Activated CD8-positive, alpha-beta T cell treated with anti-CD3 and anti-CD28 coated beads, Interleukin-2, amount 10 ng/mL, durations not matched to agents 7 days and 5 days (primary cell): ENCODE measurements at places on chromosomes 7 and 10. TPM values are rescaled to one million over a fixed set of nuclear protein-coding genes. Genes with fewer than 3 reads are reported as not detected.

The ZCCHC24 gene
- 1.8 TPM for total RNA-seq

The PDGFA gene
- total RNA-seq = 0.50 TPM

The TMEM178B gene
- total RNA-seq = 0.05 TPM

The CDHR1 gene
- 0.26 TPM for total RNA-seq

The ABCB1 gene
- total RNA-seq = 4.8 TPM

GRCh38 chr10:131722525-131723264 is 178.1 kb upstream of the PPP2R2D start:
- peaks cover 2% of the 10 kb centered on the region for H3K27me3 ChIP-seq
- H3K4me1 ChIP-seq = no peaks in the 10 kb centered on the region
- DNase-seq = no peak
- no peak overlapping the region for H3K27ac ChIP-seq
- H3K36me3 ChIP-seq = no peaks in the 10 kb centered on the region
- H3K4me3 ChIP-seq = no peak overlapping the region

GRCh38 chr7:16369855-16370254 is 51.5 kb downstream of the CRPPA start:
- H3K27ac ChIP-seq = no peak overlapping the region
- no peaks in the 10 kb centered on the region for H3K27me3 ChIP-seq
- H3K36me3 ChIP-seq = no peaks in the 10 kb centered on the region
- no peaks in the 10 kb centered on the region for H3K4me1 ChIP-seq
- H3K4me3 ChIP-seq = no peak overlapping the region
- no peak for DNase-seq

- peaks cover 2% of the 10 kb centered on the region for H3K27me3 ChIP-seq
- H3K4me3 ChIP-seq = no peak overlapping the region
- no peak for DNase-seq
- H3K4me1 ChIP-seq = no peaks in the 10 kb centered on the region
- H3K27ac ChIP-seq = no peak overlapping the region
- no peaks in the 10 kb centered on the region for H3K36me3 ChIP-seq
Observed at GRCh38 chr7:1385086-1385808, 74.0 kb downstream of the MICALL2 start.

GRCh38 chr10:33653584-33654367 is 319.3 kb upstream of the NRP1 start:
- H3K4me1 ChIP-seq = no peaks in the 10 kb centered on the region
- H3K27me3 ChIP-seq = no peaks in the 10 kb centered on the region
- no peak overlapping the region for H3K27ac ChIP-seq
- no peak for DNase-seq
- no peak overlapping the region for H3K4me3 ChIP-seq
- H3K36me3 ChIP-seq = no peaks in the 10 kb centered on the region

GRCh38 chr7:4014346-4015050 is 667.6 kb upstream of the FOXK1 start:
- no peaks in the 10 kb centered on the region for H3K27me3 ChIP-seq
- no peaks in the 10 kb centered on the region for H3K4me1 ChIP-seq
- no peak overlapping the region for H3K27ac ChIP-seq
- H3K4me3 ChIP-seq = no peak overlapping the region
- H3K36me3 ChIP-seq = no peaks in the 10 kb centered on the region

DNA sequence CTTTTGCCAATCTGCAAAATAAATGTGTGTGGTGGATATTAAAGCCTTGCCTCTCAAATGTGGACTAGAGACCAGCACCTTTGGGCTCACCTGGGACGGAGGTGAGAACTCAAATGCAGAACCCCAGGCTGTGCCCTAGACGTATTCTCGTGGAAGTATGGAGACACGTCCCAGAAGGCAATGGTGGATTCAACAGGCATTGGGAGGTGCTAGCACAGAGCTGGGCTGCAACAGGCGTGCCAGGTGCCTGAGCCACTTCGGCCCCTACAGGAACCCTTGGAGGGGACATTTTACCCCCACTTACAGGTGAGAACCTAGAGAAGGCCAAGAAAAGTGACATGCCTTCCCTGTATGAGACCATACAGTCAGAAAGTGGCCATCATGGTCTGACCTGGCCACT is 12.2 kb downstream of the DDX56 start:
- no peak overlapping the region for H3K27ac ChIP-seq
- DNase-seq = no peak
- H3K4me1 ChIP-seq = peaks cover 4% of the 10 kb centered on the region

- peaks cover 2% of the 10 kb centered on the region for H3K27me3 ChIP-seq
- no peak for DNase-seq
- H3K4me3 ChIP-seq = no peak overlapping the region
- peaks cover 35% of the 10 kb centered on the region for H3K4me1 ChIP-seq
- no peaks in the 10 kb centered on the region for H3K36me3 ChIP-seq
Observed at GRCh38 chr7:105680505-105681187, 99.4 kb upstream of the EFCAB10 start.

GRCh38 chr7:142365410-142365842 is 107.6 kb upstream of the PRSS58 start:
- no peak overlapping the region for H3K4me3 ChIP-seq
- peaks cover 14% of the 10 kb centered on the region for H3K4me1 ChIP-seq
- peaks cover 6% of the 10 kb centered on the region for H3K36me3 ChIP-seq
- no peak for DNase-seq

DNA sequence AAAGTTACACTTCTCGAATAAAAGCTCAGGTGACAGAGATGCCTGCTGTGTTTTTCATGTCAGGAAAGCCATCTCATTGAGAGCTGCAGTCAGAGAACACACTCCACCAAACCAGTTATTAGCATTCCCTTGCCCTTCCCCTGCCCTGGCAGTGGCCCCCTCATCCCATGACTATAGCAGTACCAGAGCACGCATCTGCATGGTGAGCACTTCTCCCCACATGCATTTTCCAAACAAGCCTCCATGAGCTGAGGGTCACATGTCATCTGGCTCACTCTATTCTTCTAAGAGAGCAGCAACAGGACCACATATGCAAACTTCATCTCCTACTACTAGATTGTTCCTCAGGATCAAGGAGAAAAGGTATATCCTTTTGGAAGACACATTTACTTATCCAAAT is 42.4 kb upstream of the FGL2 start:
- no peak overlapping the region for H3K4me3 ChIP-seq
- no peak for DNase-seq
- H3K27me3 ChIP-seq = no peaks in the 10 kb centered on the region
- H3K4me1 ChIP-seq = peaks cover 33% of the 10 kb centered on the region
- no peak overlapping the region for H3K27ac ChIP-seq
- peaks cover 26% of the 10 kb centered on the region for H3K36me3 ChIP-seq

DNA sequence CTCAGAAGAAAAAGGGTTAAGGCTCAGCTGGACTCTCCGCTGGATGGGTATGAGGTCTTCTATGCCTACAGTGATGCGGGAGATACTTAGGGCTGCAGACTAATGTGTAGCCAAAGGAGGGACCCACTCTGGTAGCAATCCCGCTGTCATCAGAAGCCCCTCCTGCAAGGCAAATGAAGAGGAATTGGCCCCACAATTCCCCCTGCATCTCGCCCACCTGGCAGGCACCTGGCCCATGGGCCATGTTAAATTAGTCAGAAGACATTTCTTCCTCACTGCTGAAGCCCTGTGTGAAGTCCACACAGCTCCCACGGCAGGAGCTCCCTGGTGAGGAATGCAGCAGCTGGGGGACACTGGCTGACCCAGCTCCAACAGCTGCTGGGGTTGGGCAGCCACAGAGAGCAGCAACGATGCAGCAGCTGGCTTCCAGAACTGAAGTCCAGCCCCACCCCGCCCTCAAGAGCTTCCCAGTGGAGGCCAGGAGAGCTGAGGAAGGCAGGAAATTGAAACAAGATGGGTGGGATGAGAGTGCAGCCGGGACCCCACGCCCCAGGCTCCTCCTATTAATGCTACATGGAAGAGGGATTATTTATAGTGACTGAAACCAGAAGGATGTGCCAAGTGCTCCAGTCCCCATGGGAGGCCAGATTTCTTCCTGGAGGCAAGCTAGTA is 5.5 kb downstream of the VSTM4 start:
- peaks cover 29% of the 10 kb centered on the region for H3K27me3 ChIP-seq
- H3K36me3 ChIP-seq = no peaks in the 10 kb centered on the region
- no peak for DNase-seq
- H3K4me1 ChIP-seq = peaks cover 2% of the 10 kb centered on the region

DNA sequence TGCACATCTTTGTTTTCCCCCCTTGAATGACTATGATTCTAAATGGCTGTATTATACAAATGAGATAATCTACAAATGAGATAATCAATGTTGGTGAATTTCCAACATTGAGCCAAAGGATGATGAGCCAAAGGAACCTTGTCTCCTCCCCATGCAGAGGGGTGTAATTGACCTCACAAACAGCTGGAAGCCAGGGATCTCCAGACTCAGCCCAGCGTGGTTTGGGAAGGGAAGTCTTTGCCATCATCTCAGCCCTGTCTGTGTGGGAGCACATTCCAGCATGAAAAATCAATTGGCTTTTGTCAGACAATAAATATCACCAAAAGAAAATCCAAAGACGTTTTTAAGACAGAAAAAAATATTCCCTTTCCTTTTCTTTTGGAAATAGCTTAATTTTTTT is 271.5 kb upstream of the AOAH start:
- no peak for DNase-seq
- H3K27ac ChIP-seq = no peak overlapping the region
- no peak overlapping the region for H3K4me3 ChIP-seq
- no peaks in the 10 kb centered on the region for H3K4me1 ChIP-seq
